ENCODE measurements at places on chromosomes 5 and 9.

GRCh38 chr9:127174386-127175318, 52.2 kb upstream of the ANGPTL2 start:
- DNase-seq = no peak
- H3K36me3 ChIP-seq = no peaks in the 10 kb centered on the region
- H3K27me3 ChIP-seq = no peaks in the 10 kb centered on the region
- H3K4me1 ChIP-seq = no peaks in the 10 kb centered on the region
- H3K4me3 ChIP-seq = no peak overlapping the region
- H3K27ac ChIP-seq = no peak overlapping the region

GRCh38 chr5:147369742-147370374, 135.0 kb downstream of the STK32A start:
- no peaks in the 10 kb centered on the region for H3K36me3 ChIP-seq
- H3K4me3 ChIP-seq = no peak overlapping the region
- no peak overlapping the region for H3K27ac ChIP-seq

DNA sequence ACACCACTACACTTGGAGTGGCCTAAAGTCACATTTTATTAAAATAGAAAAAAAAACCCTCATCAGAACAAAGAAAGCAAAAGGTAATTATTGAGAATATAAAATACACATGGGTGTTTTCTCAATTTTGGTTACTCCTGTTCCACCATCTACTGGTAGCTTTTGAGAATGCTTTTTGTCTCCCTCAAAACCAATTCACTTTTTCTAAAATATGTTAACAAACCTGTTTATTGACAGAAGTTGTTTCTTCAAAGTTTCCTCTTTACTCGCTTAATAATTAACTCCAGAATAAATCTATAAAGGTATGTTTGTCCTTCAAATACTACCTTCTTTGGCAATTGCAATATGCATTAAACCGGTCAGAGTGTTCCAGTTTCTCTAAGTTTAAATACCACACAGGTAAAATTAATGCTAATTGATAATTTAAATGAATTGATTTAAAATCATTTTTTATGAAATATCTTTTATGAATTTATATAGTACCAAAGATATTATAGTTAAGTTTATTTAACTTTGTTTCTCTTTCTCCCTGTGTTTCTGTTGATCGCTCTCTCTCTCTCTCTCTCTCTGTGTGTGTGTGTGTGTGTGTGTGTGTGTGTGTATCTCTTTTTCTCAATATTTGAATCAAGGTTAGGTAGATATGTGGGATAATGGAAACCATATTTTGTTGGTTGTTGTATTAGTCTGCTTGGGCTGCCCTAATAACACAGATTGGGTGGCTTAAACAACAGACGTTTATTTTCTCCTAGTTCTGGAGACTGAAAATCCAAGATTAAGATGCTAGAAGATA, 487.4 kb downstream of the PRDM9 start:
- H3K27ac ChIP-seq = no peak overlapping the region
- no peaks in the 10 kb centered on the region for H3K27me3 ChIP-seq
- no peak for DNase-seq
- H3K4me3 ChIP-seq = no peak overlapping the region
- no peaks in the 10 kb centered on the region for H3K4me1 ChIP-seq

- H3K27ac ChIP-seq = no peak overlapping the region
- no peak overlapping the region for H3K4me3 ChIP-seq
- no peaks in the 10 kb centered on the region for H3K27me3 ChIP-seq
Observed at GRCh38 chr9:130627896-130628792, 36.2 kb upstream of the PRDM12 start.

- DNase-seq = no peak
- H3K4me3 ChIP-seq = no peak overlapping the region
- H3K36me3 ChIP-seq = no peaks in the 10 kb centered on the region
- H3K27me3 ChIP-seq = no peaks in the 10 kb centered on the region
Observed at GRCh38 chr5:17160756-17161040, 56.7 kb upstream of the BASP1 start.

GRCh38 chr5:135593886-135594285, 15.1 kb upstream of the CXCL14 start:
- no peak overlapping the region for H3K4me3 ChIP-seq
- H3K4me1 ChIP-seq = no peaks in the 10 kb centered on the region
- DNase-seq = no peak
- H3K27ac ChIP-seq = no peak overlapping the region

DNA sequence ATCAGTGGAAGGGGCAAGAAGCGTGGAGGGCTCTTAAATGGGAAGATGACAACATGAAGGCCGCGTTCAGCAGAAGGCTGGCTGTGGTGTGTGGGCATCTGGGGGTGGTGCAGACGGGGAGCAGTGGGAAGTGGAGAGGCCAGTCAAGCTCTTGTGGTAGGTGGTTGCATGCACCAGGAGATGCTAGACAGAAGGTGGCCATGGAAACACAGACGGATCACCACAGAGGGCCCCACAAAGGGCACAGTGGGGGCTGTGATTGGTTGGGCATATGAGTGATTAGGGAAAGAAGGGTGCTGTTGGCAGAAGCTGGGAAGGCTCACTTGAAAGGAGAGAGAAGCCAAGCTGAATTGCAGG, 14.7 kb downstream of the MTMR12 start:
- no peak for DNase-seq
- no peak overlapping the region for H3K27ac ChIP-seq
- H3K27me3 ChIP-seq = no peaks in the 10 kb centered on the region
- H3K4me3 ChIP-seq = no peak overlapping the region

DNA sequence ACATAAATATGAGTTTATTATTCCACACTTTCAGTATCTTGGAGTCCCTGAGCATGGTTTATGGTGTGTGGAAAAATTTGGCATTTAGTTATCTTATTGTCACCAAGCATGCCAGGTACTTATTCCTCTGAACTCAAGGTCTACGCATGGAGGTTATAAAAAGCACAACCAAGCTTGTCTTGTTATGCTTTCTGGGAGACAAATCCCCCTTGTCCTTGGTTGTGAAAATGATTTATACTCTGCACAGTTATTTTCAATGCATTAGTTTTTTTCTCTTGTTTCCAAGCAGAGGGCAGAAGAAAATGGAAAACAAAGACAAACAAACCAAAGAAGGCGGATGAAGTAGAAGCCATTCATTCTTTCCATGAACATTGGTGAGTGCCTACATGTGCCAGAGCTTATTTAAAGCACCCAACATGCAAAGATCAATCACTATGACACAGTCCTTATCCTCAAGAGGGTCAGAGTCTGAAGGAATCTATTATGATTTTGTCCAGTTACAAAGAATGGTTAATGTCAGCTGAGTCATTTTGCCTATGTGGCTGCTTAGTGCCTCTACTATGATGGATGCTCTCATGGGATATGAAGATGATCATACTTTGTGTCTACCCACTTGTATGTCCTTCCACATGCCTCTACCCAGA, 323.1 kb downstream of the TENT4A start:
- DNase-seq = no peak
- H3K4me3 ChIP-seq = no peak overlapping the region
- H3K4me1 ChIP-seq = no peaks in the 10 kb centered on the region
- peaks cover 9% of the 10 kb centered on the region for H3K27me3 ChIP-seq
- H3K36me3 ChIP-seq = no peaks in the 10 kb centered on the region

DNA sequence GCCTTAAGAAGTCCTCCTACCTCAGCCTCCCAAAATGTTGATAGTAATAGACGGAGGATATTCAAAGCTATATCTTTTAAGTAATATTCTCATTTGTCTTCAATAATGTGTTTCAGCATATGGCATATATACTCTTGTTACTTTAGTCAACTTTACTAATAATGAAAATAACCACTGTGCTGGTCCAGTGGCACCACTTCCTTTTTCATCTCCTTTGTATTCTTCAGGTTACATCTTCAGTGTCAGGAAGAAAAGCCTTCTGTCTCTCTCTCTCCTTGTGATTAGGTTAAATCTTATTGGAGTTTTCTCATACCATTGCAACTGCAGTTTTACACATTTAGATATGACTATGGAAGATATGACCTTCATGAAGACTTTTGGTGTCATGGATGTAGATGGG, 31.3 kb downstream of the PARP8 start:
- no peak for DNase-seq
- H3K27me3 ChIP-seq = no peaks in the 10 kb centered on the region
- H3K4me3 ChIP-seq = no peak overlapping the region
- H3K27ac ChIP-seq = no peak overlapping the region

- no peaks in the 10 kb centered on the region for H3K4me1 ChIP-seq
- no peak overlapping the region for H3K4me3 ChIP-seq
- DNase-seq = no peak
- no peaks in the 10 kb centered on the region for H3K36me3 ChIP-seq
- no peak overlapping the region for H3K27ac ChIP-seq
- no peaks in the 10 kb centered on the region for H3K27me3 ChIP-seq
Observed at GRCh38 chr5:40273936-40274335, 405.8 kb upstream of the PTGER4 start.

All from PC-9 (cell line).